DMS 273 treated with DMSO at 0.1 percent for 48 hours (cell line): ENCODE measurements at places on chromosomes 2 and 18.

DNA sequence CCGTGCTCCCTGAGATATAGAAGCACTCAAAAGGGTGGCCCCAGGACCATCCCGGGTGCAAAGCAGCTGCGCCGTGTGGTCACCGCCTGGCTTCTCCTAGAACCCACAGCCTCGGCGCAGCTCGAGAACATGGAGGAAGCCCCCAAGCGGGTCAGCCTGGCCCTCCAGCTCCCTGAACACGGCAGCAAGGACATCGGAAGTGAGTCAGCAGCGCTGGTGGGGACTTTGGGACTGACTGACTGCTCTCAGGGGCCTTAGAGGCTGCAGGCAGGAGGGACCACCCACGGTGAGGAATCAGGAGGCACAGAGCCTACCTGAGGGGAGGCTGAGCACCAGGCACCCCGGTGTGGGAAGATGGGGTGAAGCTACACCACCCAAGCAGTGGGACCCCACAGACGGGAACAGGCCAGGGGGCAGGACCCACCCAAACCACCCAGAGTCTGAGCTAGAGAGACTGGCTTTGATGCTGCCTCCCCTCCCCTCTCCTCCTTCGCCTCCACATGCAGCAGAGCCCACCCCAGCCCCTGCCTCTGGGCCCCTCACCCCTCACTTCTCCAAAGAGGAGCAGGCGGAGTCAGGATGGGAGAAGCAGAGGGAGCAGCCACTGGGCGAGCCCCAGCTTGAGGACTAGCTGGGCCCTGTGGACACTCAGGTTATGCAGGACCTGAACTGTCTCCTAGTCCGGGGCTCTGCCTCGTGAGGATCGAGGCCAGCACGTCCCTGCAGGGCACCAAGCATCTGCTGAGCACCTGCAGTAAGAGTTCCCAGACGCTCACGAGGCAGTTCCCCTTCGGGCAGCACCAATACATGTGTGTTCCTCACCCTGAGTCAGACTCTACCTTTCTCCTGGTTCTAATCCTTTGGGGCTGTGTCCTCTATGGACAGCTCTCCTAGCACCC is 28.7 kb downstream of the MTERF4 start:
- no peak for DNase-seq

GRCh38 chr18:5969989-5970403 is 74.7 kb upstream of the TMEM200C start:
- no peak for DNase-seq

GRCh38 chr2:127619203-127619590 is 26.8 kb upstream of the GPR17 start:
- DNase-seq = no peak

GRCh38 chr2:181466661-181467576 is 9.7 kb downstream of the ITGA4 start:
- no peak for DNase-seq

GRCh38 chr2:42127425-42128424 is 41.4 kb upstream of the EML4 start:
- DNase-seq = no peak

GRCh38 chr2:225569995-225570394 is 170.5 kb downstream of the NYAP2 start:
- DNase-seq = no peak

- DNase-seq = no peak
These were observed 30.8 kb downstream of the C18orf54 start for GRCh38 chr18:54388203-54389142.

DNA sequence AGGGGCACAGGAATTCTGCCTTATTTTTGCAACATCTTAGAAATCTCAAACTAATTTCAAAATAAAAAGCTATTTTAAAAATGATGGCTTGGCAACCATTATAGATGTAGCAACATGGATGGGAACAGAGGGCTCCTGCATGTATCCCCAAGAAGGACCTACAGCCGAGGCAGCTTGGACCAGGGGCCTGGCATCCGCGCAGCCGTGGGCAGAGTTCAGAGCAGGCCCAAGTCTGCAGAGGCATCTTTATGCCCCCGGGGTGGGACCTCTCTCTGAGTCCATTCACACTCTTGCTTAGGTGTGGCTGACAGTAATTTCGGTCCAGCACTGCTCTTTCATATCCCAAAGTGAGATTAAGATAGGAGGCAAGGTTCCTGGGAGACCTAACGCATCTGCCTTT is 425.8 kb upstream of the MYT1L start:
- DNase-seq = no peak

DNA sequence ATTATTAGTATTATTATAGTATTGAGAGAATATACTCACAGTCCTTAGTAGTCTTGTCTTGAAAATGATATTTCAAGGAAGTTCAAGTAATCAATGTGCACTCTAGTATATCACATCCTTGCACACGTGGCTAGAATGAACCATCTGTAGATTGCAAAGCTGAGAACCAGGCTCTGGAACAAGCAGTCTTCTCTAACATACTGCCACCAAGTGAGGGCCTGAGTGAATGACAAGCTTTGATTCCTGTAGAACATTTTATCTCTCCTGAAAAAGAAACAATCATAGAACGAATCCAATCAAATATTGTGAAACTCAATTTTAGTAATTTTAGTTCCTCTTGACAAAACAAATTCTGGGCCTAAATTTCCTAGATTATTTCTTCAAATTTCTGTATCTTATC is 55.3 kb upstream of the SULT1C3 start:
- no peak for DNase-seq

- DNase-seq = no peak
These were observed 697.9 kb upstream of the FANCL start for GRCh38 chr2:58938988-58939387.
